PC-9 (cell line): ENCODE measurements at places on chromosomes 1 and 21. TPM values are rescaled to one million over a fixed set of nuclear protein-coding genes. Genes with fewer than 3 reads are reported as not detected.

- no peak overlapping the region for H3K27ac ChIP-seq
- H3K27me3 ChIP-seq, result no peaks in the 10 kb centered on the region
- no peaks in the 10 kb centered on the region for H3K36me3 ChIP-seq
- DNase-seq, result no peak
These were observed 173.7 kb upstream of the COA6 start for GRCh38 chr1:234199476-234200127.

DNA sequence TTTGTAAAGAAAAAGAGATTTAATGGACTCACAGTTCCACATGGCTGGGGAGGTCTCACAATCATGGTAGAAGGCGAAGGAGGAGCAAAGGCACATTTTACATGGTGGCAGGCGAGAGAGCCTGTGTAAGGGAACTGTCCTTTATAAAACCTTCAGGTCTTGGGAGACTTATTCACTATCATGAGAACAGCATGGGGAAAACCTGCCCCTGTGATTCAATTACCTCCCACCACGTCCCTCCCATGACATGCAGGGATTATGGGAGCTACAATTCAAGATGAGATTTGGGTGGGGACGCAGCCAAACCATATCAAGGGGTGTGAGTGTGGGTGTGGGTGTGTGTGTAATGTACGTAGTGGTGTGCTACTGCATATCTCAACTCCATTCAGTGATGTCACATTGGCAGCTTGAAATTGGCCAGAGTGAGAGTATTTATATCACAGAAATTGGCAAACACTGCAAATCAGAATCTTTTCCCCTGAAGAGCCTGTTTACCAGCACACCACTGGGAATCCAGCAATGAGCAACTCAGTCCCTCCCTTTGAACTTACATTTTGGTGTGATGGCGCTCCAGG lies 5.4 kb downstream of the ARHGEF10L start:
- H3K36me3 ChIP-seq, result no peaks in the 10 kb centered on the region
- peaks cover 39% of the 10 kb centered on the region for H3K4me1 ChIP-seq
- H3K4me3 ChIP-seq, result peak overlapping the region; percentile 2; the same call in 1 of the 2 replicates
- DNase-seq, result no peak
- H3K27ac ChIP-seq, result peak overlapping the region; percentile 84

GRCh38 chr1:170959385-170959784 lies 24.1 kb downstream of the MROH9 start:
- no peaks in the 10 kb centered on the region for H3K36me3 ChIP-seq
- no peak for DNase-seq
- no peaks in the 10 kb centered on the region for H3K27me3 ChIP-seq

DNA sequence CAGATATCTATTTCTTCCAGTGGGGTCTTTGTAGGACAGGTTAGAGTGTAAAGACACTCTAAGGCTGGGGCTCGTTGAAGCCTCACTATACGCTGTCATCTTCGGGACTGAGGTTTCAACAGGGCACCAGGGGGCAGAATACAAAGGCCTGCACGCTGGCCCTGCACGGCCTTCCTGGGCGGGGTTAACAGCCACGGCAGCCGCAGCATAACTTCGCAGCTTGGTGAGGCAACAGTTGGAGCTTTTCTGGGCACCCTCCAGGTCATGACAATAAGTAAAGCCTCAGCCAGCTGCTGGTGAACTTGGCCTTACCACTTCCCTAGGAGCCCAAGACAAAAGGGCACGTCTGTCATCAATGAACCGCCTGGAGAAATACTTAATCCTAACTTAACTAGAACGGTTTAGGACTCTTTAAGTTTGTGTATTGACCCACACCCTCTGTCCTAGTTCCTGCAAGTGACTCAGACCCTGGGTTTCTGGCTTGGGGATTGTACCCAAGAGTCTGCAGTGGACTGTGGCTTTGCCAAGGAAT lies 2.3 kb upstream of the RUNX1 start:
- DNase-seq, result peak; percentile 86
- H3K36me3 ChIP-seq, result peaks cover 5% of the 10 kb centered on the region; the same call in 1 of the 2 replicates
- H3K4me3 ChIP-seq, result peak overlapping the region; percentile 17; the same call in 1 of the 2 replicates
- peaks cover 40% of the 10 kb centered on the region for H3K4me1 ChIP-seq

DNA sequence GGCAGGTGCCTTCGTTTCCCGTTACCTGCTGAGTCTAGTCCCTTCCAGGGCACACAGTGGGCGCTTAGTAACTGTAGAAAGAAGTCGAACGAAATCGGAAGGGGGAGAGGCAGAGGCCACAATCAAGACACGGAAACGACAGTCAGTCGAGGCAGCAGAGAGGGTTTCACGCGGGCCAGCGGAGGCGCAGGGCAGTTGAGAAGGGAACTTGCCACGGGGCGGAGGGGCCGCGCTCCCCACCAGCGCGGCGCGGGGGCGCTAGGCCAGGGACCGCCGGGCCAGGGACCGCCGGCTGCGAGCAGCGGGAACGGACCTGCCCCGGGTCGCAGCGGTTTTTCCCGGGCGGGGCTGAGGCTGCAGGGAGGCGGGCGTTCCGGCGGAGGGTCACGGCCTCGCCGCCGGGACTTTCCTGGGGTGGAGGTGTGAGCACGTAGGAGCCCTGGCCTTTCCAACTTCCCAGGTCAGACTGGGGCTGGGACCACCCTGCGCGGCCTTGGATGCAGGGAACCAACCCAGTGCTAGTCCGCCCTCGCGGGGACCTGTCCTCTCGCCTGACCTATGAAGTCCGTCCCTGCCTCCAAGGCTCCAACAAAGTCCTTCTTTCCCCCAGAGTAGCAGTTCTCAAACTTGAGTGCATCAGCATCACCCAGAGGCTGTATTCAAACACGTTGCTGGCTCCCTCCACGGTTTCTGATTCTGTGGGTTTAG lies 150.1 kb upstream of the FGGY start:
- peak overlapping the region; percentile 56 for H3K4me3 ChIP-seq
- H3K27me3 ChIP-seq, result no peaks in the 10 kb centered on the region
- H3K4me1 ChIP-seq, result peaks cover 87% of the 10 kb centered on the region
- peak overlapping the region; percentile 65 for H3K27ac ChIP-seq

- H3K4me1 ChIP-seq, result peaks cover 73% of the 10 kb centered on the region
- no peaks in the 10 kb centered on the region for H3K27me3 ChIP-seq
- H3K4me3 ChIP-seq, result peak overlapping the region; percentile 26; the same call in 1 of the 2 replicates
- no peaks in the 10 kb centered on the region for H3K36me3 ChIP-seq
- DNase-seq, result peak; percentile 91
- peak overlapping the region; percentile 93 for H3K27ac ChIP-seq
These were observed 982 bp upstream of the TRIM17 start for GRCh38 chr1:228417483-228418203.

- DNase-seq, result peak; percentile 96
- no peaks in the 10 kb centered on the region for H3K36me3 ChIP-seq
- peak overlapping the region; percentile 80 for H3K27ac ChIP-seq
- peak overlapping the region; percentile 11; the same call in 1 of the 2 replicates for H3K4me3 ChIP-seq
- no peaks in the 10 kb centered on the region for H3K27me3 ChIP-seq
- H3K4me1 ChIP-seq, result peaks cover 50% of the 10 kb centered on the region
These were observed 127.6 kb upstream of the LMO4 start for GRCh38 chr1:87200875-87201638.

DNA sequence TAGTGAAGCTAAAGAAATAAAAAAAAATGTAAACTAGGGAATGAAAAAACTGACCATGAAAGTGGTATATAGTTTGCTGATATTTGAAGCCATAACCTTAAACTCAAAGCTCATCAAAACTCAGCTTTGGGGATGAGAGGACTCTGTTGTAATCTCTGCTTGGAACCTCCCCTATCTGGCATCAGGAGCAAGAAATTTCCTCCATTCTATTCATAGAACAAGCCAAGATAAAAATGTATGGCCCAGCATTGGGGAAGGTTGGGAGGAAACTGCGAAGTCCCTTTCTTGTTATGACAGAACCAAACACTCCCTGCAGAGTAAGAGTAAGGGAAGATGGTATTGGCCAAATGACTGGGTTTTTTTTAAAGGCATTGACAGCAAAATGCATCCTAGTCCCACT lies 35.6 kb downstream of the MCOLN2 start:
- DNase-seq, result no peak
- peaks cover 13% of the 10 kb centered on the region for H3K4me1 ChIP-seq
- H3K36me3 ChIP-seq, result no peaks in the 10 kb centered on the region
- H3K27ac ChIP-seq, result no peak overlapping the region

- DNase-seq, result no peak
- H3K36me3 ChIP-seq, result no peaks in the 10 kb centered on the region
- no peak overlapping the region for H3K4me3 ChIP-seq
- H3K4me1 ChIP-seq, result peaks cover 7% of the 10 kb centered on the region; the same call in 1 of the 2 replicates
- H3K27ac ChIP-seq, result no peak overlapping the region
- H3K27me3 ChIP-seq, result no peaks in the 10 kb centered on the region
These were observed 301.8 kb downstream of the KCNT2 start for GRCh38 chr1:196306421-196306820.

DNA sequence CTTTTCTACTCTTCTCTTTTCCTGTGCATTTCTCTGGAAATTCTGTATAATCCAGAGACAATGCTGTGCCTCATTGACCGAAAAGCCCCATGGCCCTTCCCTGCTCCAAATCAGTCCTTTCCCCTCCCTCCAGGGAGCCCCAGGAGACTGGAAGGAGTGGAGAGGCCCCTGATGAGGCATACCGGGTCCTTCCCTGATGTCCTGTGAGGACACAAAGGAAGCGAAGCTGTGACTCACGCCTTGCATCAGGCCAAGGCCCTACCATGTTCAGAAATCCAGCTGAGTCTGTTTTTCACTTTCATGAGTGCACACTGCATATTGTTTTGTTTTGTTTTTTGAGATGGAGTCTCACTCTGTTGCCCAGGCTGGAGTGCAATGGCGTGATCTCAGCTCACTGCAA lies 38.7 kb upstream of the BECN2 start:
- no peak overlapping the region for H3K4me3 ChIP-seq
- H3K27me3 ChIP-seq, result no peaks in the 10 kb centered on the region
- H3K36me3 ChIP-seq, result no peaks in the 10 kb centered on the region

DNA sequence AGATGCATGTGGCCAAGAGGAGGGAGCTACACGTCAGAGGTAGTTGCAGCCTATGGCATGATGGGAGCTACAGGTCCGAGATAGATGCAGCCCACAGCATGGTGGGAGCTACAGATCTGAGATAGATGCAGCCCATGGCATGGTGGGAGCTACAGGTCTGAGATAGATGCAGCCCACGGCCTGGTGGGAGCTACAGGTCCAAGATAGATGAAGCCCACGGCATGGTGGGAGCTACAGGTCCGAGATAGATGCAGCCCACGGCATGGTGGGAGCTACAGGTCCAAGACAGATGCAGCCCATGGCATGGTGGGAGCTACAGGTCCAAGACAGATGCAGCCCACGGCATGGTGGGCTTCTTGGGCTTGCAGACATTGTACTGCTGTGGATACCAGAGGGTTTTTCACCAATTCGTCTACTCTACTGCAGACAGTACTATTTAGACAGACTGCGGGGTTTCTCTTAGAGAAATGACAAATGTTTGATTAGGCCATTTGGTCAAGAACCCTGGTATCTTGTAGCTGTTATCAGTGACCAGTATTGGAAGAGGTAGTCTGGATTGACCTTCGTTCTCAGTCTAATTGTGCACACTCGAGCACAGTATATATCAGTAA lies 127.4 kb downstream of the DHRS3 start:
- H3K36me3 ChIP-seq, result no peaks in the 10 kb centered on the region
- DNase-seq, result no peak
- peaks cover 44% of the 10 kb centered on the region for H3K4me1 ChIP-seq

- peak; percentile 76 for DNase-seq
- no peaks in the 10 kb centered on the region for H3K27me3 ChIP-seq
- H3K27ac ChIP-seq, result peak overlapping the region; percentile 99
- no peaks in the 10 kb centered on the region for H3K36me3 ChIP-seq
- no peak overlapping the region for H3K4me3 ChIP-seq
These were observed 73.3 kb downstream of the HSF2BP start for GRCh38 chr21:43585924-43586413.

GRCh38 chr1:224780736-224781135 lies 148.7 kb upstream of the DNAH14 start:
- H3K27ac ChIP-seq, result no peak overlapping the region
- no peaks in the 10 kb centered on the region for H3K36me3 ChIP-seq
- no peak for DNase-seq
- H3K4me3 ChIP-seq, result no peak overlapping the region
- peaks cover 40% of the 10 kb centered on the region for H3K4me1 ChIP-seq

DNA sequence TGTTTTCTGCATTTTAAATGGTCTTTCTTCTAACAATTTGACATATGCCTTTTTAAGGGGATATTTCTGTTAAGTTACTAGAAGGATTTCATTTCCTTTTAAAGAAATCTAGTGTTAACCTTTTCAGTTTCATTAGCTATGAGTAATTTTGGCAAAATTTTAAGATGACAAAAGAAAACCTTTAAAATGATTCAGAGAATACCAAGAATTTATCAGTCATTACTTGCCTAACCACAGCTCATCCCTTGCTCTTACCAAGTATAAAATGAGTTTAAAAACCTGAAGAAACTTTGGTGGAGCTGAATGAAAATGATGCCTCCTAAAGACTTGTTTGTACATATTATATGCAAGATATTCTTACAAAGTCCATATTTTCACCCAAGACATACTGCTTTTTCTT lies 101.7 kb downstream of the NEK7 start:
- H3K27me3 ChIP-seq, result no peaks in the 10 kb centered on the region
- H3K36me3 ChIP-seq, result no peaks in the 10 kb centered on the region
- no peak overlapping the region for H3K4me3 ChIP-seq
- no peak for DNase-seq
- no peaks in the 10 kb centered on the region for H3K4me1 ChIP-seq

GRCh38 chr1:221527886-221528624 lies 213.8 kb downstream of the DUSP10 start:
- no peak overlapping the region for H3K27ac ChIP-seq
- H3K27me3 ChIP-seq, result no peaks in the 10 kb centered on the region
- H3K4me3 ChIP-seq, result no peak overlapping the region

- no peaks in the 10 kb centered on the region for H3K27me3 ChIP-seq
- no peaks in the 10 kb centered on the region for H3K36me3 ChIP-seq
- H3K27ac ChIP-seq, result no peak within 1 kb of the TSS
- H3K4me3 ChIP-seq, result no peak within 1 kb of the TSS
- no peaks in the 10 kb centered on the region for H3K4me1 ChIP-seq
These were observed at the start of gene ST6GALNAC3 for GRCh38 chr1:76074321-76075187. ST6GALNAC3 (plus strand) TSS chr1:76074746.

NGF gene
- total RNA-seq, result 5.5 and 9.7 TPM in 2 replicates

ZNF670 gene
- 2.4 and 2.5 TPM in 2 replicates for total RNA-seq

FCRL2 gene
- total RNA-seq, result not detected in 2 replicates

MLLT11 gene
- total RNA-seq, result 15.0 and 23.3 TPM in 2 replicates

KCNN3 gene
- 0.33 and 1.1 TPM in 2 replicates for total RNA-seq

TMCO2 gene
- total RNA-seq, result not detected in 2 replicates

HDAC1 gene
- 131 and 171 TPM in 2 replicates for total RNA-seq

FRRS1 gene
- 4.1 and 7.3 TPM in 2 replicates for total RNA-seq

CLEC20A gene
- total RNA-seq, result not detected in 2 replicates

GJA9 gene
- total RNA-seq, result 0.48 and 1.1 TPM in 2 replicates
